ENCODE measurements at places on chromosomes 13 and 19. TPM values are rescaled to one million over a fixed set of nuclear protein-coding genes. Genes with fewer than 3 reads are reported as not detected.

TRPC4 gene
- total RNA-seq: not detected

- no peaks in the 10 kb centered on the region for H3K27me3 ChIP-seq
- peaks cover 31% of the 10 kb centered on the region for H3K4me1 ChIP-seq
- H3K27ac ChIP-seq: no peak within 1 kb of the TSS
- no peaks in the 10 kb centered on the region for H3K36me3 ChIP-seq
Measured at GRCh38 chr19:48606463-48607358, at the start of gene SPACA4. SPACA4 (plus strand) TSS chr19:48606742; CDS start chr19:48606979, 237 bp downstream.

DNA sequence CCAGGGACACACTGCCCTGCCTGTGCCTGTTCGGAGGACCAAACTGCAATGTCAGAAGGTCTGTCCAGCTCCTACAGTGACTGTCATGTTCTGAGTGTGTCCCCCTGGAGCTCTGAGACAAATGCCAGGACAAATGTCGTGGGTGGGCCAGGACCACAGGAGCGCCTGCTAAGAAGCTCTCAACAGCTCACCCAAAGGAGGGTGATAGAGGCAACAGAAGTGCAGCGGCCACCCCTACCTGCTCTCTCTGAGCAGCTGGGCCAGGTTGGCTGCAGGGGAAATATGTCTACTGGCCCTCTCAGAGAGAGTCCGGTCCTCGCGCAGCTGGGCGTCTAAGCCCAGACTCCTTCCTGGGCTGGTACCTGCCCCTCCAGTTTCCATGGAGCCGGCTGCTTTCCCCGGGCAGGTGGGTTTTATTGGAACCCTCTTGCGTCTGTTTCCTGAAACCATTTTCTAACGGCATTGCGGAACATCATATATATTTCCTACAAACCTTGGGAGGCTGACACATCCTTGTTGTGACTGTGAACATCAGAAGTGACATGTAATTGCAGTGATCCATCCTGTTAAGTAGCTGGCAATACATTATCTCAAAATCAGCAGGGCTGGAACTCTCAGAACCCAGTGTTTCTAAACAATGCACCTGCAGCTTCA is 78.1 kb downstream of the CHST8 start:
- no peak overlapping the region for H3K4me3 ChIP-seq
- no peaks in the 10 kb centered on the region for H3K4me1 ChIP-seq
- no peak for DNase-seq
- no peak overlapping the region for H3K27ac ChIP-seq

DNA sequence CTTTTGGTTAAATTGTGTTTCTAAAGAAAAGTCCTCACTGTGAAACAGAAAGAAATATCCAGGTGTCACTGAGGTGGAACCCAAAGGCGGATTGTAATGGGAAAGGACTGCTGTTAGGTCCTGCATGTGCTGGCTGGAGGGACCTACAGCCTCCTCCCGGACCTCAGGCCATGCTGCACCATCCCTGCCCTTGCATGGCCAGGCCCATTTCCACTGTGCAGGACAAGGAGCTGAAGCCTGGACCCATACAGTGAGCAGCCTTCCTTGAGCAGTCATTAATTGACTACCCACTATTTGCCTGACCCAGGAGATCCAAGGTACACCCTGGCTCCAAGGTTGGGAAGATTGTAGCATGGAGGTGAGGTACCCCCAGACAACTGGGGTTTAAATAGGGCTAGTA is 17.6 kb downstream of the VSTM2B start:
- H3K36me3 ChIP-seq: no peaks in the 10 kb centered on the region
- DNase-seq: no peak
- H3K27me3 ChIP-seq: peaks cover 22% of the 10 kb centered on the region
- no peak overlapping the region for H3K27ac ChIP-seq

GRCh38 chr19:49213791-49214190 is 56.2 kb downstream of the TRPM4 start:
- DNase-seq: peak; percentile 84
- H3K27me3 ChIP-seq: peaks cover 12% of the 10 kb centered on the region
- H3K36me3 ChIP-seq: peaks cover 11% of the 10 kb centered on the region

Measured in K562 (cell line).